ENCODE measurements at places on chromosomes 6 and 20.
A peak's percentile ranks its signal among the peaks of the same experiment; 100 is the strongest.

DNA sequence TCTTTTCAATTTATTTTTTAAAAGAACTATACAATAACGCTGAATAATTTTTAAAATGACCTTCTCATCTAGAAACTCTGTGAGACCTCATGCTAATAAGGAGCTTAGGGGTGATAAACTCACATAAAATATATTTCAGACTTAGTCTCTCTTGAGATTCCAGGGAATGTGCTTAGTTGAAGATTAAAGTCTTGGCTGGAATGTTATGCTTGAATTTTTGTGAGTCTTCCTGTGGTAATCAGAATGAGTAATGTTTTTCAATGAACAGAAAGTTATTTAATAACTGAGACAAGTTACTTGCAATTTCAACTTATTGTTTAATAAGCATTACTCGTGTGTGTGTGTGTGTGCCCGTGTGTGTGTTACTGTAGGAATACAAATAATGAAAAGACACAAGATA is 379.9 kb upstream of the EPHA7 start:
- DNase-seq: no peak

- DNase-seq: peak; percentile 65
Measured at GRCh38 chr20:2451939-2452732, 18.5 kb downstream of the SNRPB start.

- no peak for DNase-seq
Measured at GRCh38 chr6:18179770-18180356, 24.6 kb downstream of the KDM1B start.

DNA sequence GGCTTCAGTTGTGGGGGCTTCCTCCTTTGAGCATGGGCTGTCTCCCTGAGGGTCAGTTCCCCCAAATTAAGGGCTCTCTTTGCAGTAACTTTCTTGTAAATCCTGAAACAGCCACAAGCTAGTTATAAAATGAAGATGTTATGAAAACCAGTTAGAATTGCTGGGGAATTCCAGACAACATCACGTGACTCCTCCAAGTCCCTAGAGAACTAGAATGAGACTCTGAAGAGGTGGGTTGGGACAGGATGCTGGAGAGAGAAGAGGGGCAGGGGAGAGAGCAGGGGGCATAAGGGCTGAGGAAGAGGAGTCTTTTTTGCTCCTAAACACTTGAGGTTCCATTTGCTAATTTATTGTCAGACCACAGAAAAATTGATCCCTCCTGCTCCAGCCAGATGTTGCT is 380.3 kb downstream of the DHX35 start:
- no peak for DNase-seq

DNA sequence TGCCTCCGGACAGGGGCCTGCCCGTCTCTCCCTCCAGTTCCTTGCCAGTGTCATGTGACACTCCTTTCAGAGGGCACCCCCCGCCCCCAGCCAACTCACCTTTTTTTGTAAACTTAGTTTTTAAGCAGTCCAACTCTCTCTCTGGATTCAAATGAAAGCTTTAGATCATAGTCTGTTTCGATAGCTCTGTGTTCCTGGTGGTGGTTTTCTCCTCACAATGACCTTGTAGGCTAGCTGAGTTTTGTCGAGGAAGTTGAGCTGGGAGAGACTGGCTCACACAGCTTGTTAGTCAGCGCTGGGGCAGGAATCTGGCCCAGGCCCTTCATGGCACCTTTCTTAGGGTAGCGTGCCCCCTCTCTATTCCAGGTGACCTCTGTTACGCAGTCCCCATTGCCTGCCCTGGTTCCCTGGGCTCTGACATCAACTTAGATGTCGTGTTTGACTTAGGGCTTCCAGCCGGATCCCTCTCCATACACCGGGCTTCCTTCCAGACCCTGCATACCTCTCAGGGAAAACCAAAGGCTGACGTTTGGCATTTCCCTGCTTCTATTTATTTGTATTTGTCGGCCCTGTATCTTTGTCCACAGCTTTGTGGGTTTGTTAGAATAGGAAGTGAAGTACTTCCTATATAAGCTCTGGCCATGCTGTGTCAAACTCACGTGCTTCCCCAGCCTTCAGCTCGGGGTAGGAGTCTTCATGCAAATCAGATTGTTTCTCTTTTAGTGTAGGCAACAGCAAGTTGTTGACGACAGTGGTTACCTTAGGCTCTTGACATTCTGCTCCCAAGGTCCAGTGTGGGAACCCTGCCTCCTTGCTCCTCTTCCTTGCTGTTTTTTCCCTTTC is 12.7 kb downstream of the IGF2R start:
- DNase-seq: no peak

DNA sequence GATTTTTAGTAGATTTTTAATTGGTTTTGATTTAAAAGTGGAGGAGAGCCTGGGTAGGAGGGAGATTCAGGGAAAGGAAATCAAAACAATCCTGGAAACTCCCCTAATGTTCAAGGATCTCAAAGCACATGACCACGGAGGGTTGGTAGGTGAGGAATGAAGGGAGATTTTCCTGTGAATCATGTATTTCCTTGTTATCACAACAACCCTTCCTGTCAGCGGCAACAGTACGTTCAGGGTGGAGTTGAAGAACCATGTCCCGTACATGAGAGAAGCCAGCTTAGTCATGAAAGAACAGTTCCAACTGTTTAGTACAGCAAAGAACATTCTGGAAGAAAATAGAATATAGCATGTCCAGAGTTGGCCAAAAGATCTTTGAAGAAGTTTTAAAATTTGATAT is 79.4 kb upstream of the SCAF8 start:
- no peak for DNase-seq

GRCh38 chr6:30836957-30837356 is 47.4 kb upstream of the DDR1 start:
- DNase-seq: no peak

DNA sequence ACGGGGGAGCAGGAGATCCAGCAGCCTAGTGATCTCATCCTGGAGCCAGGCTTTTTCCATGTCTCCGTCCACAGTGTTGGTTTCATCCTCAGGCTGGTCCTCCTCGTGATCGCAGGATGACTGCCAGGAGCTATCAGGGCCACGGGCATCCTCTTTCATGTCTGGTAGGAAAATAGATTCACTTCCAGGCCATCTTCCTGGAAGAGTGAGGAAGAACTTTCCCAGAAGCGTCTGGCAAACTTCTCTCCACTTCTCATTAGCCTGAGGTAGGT is 15.3 kb upstream of the SLC9A8 start:
- no peak for DNase-seq

- no peak for DNase-seq
Measured at GRCh38 chr6:31750411-31751022, 10.7 kb downstream of the MSH5 start.

DNA sequence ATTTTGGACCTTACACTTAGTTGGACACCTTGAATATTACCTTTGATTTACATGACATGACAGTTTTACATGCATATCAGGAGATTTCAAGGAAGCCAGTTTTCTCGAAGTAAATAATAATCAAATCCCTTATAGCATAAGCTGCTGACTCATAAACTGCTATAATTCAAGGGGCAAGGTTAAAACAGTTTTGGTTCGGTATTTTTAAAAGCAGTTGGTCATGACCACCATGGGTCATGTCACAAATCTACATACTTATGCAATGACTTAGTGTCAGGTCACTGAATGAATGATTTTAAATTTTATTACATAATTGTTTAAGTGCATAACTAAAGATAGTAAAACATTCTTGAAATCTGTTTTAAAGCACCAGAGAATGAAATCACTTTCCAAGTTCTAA is 158.0 kb downstream of the DST start:
- DNase-seq: no peak

DNA sequence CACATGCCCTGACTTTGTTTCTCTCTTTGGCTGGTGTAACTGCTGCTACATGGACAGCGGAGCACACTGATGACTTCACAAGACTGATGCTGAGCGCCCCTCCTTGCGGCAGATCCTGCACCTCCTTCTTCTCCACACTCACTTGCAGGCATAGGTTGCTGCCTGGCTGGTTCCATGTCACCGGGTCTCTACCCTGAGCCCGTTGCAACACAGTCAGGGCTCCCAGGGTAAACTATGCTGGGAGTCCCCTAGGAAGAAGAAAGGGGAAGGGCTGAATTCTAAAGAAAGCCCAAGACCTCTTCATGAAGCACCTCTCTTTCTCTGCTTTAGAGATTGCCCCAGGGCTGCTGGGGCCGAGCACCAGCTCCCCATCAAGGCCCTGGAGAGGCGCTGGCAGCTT is 83.3 kb upstream of the DUSP22 start:
- no peak for DNase-seq

- no peak for DNase-seq
Measured at GRCh38 chr6:83265384-83265783, 72.2 kb downstream of the RWDD2A start.

- DNase-seq: peak; percentile 75
Measured at GRCh38 chr6:157830354-157831017, 7.4 kb downstream of the SNX9 start.

GRCh38 chr6:129141499-129141898 is 258.6 kb downstream of the LAMA2 start:
- DNase-seq: no peak

DNA sequence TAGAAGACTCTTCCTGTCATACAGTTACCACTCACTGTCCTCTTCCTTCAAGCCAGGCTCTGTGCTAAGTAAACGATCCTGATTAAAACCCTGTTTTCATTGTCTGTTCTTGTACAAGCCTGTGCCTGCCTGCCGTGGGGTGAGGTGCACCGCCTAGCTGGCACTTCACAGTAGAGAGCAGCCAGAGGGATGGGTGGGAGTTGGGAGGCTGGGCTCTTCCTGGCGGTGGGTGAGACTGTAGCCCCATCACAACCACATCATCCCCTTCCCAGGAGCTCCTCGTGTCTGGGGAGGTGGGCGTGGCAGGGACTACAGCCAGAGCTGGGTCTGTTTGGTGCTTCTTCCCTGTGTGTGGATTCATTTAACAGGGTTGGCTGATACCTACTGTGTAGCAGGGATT is 382.0 kb downstream of the TAF4 start:
- DNase-seq: no peak

DNA sequence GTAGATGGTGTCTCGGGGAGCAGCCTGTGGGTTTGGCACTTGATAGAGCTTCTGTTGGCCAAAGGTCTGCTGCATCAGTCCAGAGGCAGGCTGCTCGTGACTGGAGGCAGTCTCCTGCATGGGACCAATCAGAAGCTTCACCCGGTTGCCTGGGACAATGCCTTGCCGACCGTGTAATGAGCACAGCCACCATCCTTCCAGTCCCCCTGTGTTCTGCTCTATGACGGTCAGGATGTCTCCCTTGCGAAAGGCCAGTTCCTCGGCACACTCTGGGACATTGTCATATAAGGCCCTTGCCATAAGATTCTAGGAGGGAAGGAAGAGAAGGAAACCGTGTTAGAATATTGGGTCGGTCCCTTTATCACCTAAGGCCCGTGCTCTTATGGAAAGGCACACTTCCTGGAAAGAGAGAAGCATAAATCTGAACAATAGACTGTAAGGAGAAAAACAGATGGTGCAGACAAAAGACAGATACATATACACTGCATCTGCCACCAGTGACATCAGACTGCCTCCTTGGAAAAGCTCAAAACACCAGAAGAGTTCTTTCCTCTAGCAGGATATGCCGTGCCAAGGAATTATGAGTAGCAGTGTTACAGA is 18.9 kb downstream of the NEDD9 start:
- peak; percentile 27 for DNase-seq

DNA sequence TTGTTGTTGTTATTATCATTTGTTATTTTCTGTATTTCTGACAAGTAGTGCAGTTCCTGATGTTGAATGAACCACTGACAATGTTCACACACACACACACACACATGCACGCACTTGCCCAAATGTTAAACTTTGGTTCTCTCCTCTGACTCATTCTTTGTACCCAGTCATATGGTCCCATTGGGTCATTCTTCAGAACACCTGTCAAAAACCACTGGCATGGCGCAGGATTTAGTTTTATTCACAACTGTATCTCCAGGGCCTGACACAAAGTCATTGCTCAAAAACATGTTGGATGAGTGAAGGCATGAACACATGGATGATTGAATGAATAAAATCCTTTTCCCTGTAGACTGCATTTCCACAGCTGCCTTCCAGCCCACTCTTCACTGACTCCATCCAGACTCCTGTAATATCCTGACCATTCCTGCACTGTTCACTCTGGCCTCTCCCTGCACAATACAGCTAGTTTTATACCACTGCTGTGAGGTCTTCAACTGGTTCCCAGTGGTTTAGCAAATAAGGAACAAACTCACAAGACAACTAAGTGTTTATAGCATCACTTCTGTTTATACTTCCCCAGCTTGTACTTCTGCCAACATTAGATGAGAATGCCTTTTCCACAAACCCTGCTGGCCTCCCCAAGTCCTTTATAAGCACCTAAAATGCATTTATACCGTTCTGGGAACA is 6.9 kb upstream of the CST11 start:
- DNase-seq: no peak

GRCh38 chr6:10722820-10723566 is at the start of gene TMEM14C:
Gene TMEM14C (plus strand): TSS chr6:10723070. CDS start chr6:10724614, 1,544 bp downstream.
- DNase-seq: peak; percentile 79

DNA sequence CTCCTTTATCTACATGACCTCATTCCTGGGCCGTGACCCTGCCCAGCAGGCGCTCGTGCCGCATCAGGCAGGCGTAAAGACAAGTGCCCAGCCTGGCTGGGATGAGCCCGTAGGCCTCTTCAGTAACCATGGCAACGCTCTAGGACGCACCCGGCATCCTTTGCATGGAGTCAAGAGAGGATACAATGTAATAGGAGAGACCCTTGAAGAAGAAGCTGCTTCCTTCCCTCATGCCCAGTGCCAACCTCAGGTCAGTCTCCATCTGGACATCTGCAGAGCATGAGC is 5.0 kb upstream of the LSM14B start:
- no peak for DNase-seq

- DNase-seq: no peak
Measured at GRCh38 chr20:53898556-53898931, 171.8 kb downstream of the BCAS1 start.

- DNase-seq: no peak
Measured at GRCh38 chr6:43359831-43360230, 9.6 kb downstream of the ZNF318 start.

Measured in NCI-H2171 (cell line).